ENCODE measurements at places on chromosomes 5 and 9. TPM values are rescaled to one million over a fixed set of nuclear protein-coding genes. Genes with fewer than 3 reads are reported as not detected.

GRCh38 chr5:162372256-162372655 lies 304.7 kb downstream of the GABRG2 start:
- no peak for DNase-seq

- no peak for DNase-seq
Observed at GRCh38 chr9:107667231-107668070, 177.9 kb upstream of the KLF4 start.

- no peak for DNase-seq
Observed at GRCh38 chr5:151674626-151675610, 11.8 kb downstream of the SPARC start.

DNA sequence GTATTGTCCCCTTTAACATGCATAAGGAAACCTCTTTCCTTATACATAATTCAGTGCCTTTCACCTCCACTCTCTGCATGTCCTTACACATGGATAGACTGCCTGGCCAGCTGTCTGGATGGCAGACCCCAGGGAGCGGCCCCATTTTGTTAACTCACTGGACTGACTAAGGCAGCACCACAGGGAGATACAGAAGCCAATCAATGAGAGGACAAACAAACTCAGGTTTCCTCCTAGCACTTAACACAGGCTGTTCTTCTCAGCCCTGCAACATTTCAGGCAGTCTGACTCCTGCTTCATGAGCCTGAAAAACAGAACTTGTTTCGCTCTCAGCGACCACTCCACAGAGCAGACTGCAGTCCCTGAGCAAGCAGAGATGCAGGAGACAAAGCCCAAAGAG lies 135.4 kb upstream of the RASEF start:
- DNase-seq, result no peak

- no peak for DNase-seq
Observed at GRCh38 chr9:99905833-99906402, 536 bp upstream of the STX17 start.

The PDE6A gene
- total RNA-seq, result not detected

The MAMDC2 gene
- total RNA-seq, result 0.08 TPM

All from CD4-positive, alpha-beta T cell (primary cell).